Naive thymus-derived CD4-positive, alpha-beta T cell (primary cell): ENCODE measurements at places on chromosomes 13 and 19. TPM values are rescaled to one million over a fixed set of nuclear protein-coding genes. Genes with fewer than 3 reads are reported as not detected.

DNA sequence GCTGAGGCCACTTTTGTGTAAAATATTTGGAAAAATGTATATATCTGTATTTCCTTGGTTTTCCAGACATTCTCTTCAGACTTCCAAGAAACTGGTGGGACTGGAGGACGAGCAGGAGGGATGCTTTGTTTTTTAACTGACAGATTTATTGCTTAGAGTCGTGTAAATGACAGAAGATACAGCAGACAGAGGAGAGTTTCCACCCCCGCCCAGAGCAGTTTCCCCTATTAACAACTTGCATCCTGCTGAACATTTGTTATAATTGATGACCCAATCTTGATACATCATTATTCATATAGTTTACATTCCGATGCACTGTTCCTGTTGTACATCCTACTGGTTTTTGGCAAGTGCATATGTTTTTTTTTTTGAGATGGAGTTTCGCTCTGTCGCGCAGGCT, 7.1 kb upstream of the DOCK6 start:
- no peak overlapping the region for H3K4me3 ChIP-seq
- no peak overlapping the region for H3K27ac ChIP-seq
- no peaks in the 10 kb centered on the region for H3K4me1 ChIP-seq
- peaks cover 1% of the 10 kb centered on the region for H3K27me3 ChIP-seq

DNA sequence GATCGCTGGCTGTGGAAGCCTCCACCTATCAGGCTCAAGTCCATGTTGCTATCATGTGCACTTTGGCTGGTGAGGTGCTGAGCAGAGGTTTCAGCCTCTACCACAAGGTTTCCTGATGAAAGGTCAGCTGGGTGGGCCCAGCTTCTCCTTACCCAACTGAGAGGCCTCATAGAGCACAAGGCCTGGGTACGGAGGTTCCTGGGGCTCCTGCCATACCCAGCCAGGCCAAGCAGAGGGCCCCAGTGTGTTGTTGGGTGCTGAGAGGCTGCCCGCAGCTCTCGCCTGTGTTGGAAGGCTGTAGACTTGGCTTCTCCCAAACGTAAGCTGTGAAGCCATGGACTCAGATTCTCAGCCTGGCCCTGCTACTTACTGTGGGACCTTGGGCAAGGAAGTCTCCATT, 28.2 kb downstream of the ACTN4 start:
- no peak overlapping the region for H3K27ac ChIP-seq
- no peaks in the 10 kb centered on the region for H3K36me3 ChIP-seq
- H3K4me1 ChIP-seq: peaks cover 71% of the 10 kb centered on the region
- no peak overlapping the region for H3K4me3 ChIP-seq
- no peak for DNase-seq

Gene LIM2
- total RNA-seq: not detected

DNA sequence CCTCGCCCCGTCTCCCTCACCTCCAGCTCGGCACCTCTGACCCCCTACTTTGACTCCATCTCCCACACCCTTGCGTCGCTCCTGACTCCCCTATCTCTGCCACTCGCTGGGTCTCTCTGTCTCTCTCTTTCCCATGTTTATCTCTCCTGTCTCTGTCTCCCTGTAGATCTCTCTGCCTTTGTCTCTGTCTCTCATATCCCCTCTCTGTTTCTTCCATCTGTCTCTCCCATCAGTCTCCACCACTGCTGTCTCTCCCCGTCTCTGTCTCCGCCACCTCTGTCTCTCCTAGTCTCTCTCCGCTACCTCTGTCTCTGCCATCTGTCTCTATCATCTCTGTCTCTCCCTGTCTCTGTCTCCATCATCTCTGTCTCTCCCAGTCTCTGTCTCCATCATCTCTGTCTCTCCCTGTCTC, 12.4 kb upstream of the BBC3 start:
- peaks cover 37% of the 10 kb centered on the region for H3K4me1 ChIP-seq
- peak overlapping the region; percentile 42 for H3K4me3 ChIP-seq
- H3K36me3 ChIP-seq: no peaks in the 10 kb centered on the region
- H3K27ac ChIP-seq: peak overlapping the region; percentile 28
- H3K27me3 ChIP-seq: no peaks in the 10 kb centered on the region

DNA sequence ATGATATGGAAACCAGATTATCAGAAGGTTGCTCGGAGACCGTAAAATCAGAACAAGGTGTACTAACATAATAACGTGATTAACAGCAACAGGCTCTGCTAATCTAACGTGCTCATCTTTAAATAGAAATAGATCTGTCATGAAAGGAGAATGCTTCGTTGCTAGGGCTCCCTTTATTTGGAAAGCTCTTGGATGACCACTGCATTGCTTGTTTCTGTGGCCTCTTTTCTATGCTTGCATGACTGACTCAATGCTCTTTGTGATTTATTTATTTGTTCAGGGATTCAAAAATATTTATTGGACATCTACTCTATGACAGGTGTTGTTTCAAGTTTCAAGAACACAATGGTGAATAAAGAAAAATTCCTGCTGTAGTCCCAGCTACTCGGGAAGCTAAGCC, 22.3 kb upstream of the ZDHHC20 start:
- no peak overlapping the region for H3K4me3 ChIP-seq
- no peaks in the 10 kb centered on the region for H3K36me3 ChIP-seq
- no peaks in the 10 kb centered on the region for H3K4me1 ChIP-seq
- DNase-seq: no peak
- H3K27me3 ChIP-seq: no peaks in the 10 kb centered on the region
- no peak overlapping the region for H3K27ac ChIP-seq

DNA sequence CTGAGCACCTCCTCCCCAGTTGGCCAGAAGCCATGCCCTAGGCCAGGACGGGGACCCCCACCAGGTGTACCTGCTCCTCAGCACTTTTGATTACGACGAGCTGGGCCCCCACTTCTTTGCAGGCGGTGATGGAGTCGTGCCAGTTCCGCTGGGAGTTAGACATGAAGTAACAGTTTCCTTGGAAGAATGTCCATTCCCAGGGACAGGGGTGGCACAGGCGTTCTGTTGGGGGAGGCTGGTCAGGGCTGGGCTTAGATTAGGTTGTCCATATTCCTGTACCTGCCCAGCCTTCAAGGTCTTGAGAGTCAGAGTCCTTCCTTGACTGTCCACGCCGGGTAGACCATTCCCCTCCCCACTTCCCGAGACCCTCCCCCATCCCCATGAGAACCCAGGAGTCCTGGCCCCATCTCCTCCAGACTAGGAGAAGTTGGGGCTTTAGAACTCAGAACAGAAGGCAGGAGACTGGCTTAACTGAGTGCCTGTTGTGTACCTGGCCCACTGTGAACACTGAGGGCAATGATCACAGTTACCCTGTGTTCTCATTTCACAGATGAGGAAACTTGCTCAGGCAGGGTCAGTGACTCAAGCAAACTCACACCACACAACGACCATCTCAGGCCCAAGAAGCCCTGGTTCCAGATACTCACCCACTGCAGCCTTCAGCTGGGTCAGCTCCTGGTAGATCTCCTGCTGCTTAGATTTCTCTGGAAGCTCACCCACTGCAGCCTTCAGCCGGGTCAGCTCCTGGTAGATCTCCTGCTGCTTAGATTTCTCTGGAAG, 2.3 kb downstream of the CD209 start:
- no peaks in the 10 kb centered on the region for H3K36me3 ChIP-seq
- no peaks in the 10 kb centered on the region for H3K4me1 ChIP-seq
- H3K4me3 ChIP-seq: no peak overlapping the region

Gene PABPC3
- 0.65 TPM for total RNA-seq

GRCh38 chr13:22812793-22813192, 368.0 kb upstream of the SGCG start:
- H3K4me3 ChIP-seq: no peak overlapping the region
- H3K36me3 ChIP-seq: no peaks in the 10 kb centered on the region
- no peak for DNase-seq
- no peaks in the 10 kb centered on the region for H3K4me1 ChIP-seq
- no peaks in the 10 kb centered on the region for H3K27me3 ChIP-seq
- no peak overlapping the region for H3K27ac ChIP-seq

Gene OVOL3
- not detected for total RNA-seq

DNA sequence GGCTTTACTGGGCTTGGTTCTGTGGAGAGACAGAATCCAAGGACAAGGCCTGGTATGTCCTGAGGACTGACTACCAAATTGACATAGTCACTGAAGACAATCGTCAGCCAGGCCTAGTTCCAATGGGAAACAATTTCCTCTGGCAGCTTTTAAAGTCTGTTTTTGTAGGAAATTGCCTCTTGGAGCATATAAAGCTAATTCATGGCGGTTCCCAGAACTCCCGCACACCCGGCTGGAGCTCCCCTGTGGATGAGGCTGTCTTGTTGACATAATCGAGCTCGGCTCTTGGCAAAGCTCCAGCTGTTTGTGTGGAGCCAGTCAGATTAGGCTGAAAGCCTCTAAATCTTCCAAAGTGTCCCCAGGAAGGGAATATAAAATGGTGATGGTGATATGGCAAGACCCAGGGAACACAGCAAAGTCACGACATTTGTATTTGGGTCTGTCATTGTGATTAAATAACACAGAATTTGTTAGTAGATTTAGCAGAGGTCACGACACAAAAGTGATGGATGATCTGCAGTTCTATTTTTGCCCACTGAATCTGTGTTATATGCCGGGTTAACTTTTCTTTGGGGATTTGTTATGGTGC, 395.0 kb downstream of the PCDH9 start:
- no peaks in the 10 kb centered on the region for H3K36me3 ChIP-seq
- H3K27me3 ChIP-seq: no peaks in the 10 kb centered on the region
- no peak for DNase-seq
- no peaks in the 10 kb centered on the region for H3K4me1 ChIP-seq
- no peak overlapping the region for H3K4me3 ChIP-seq

GRCh38 chr13:113536461-113537110, 46.1 kb upstream of the DCUN1D2 start:
- no peaks in the 10 kb centered on the region for H3K36me3 ChIP-seq
- H3K4me1 ChIP-seq: no peaks in the 10 kb centered on the region
- H3K27ac ChIP-seq: no peak overlapping the region
- H3K4me3 ChIP-seq: no peak overlapping the region
- H3K27me3 ChIP-seq: no peaks in the 10 kb centered on the region

Gene EID2
- total RNA-seq: 12.2 TPM

Gene UBL3
- total RNA-seq: 28.9 TPM

Gene GNA15
- total RNA-seq: 0.73 TPM

DNA sequence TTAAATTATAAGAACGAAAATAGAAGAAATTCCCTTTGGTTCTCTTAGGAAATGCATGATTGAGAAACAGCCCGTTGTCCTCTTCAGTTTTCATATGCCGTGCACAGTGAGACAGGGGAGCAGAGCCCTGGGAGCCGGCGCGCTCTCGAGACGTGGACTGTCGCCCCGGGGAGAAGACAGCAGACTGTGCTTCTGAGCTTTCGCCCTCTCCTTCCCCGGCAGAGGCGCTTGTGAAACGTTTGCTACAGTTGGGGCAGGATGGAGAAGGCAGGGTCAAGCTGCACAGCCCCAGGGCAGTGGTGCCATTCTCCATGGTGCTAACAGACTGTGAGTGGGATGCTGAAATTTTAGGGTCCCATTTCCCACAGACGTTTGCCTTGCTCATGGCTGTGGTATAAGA, 192.2 kb upstream of the KL start:
- no peaks in the 10 kb centered on the region for H3K4me1 ChIP-seq
- H3K27ac ChIP-seq: no peak overlapping the region
- no peaks in the 10 kb centered on the region for H3K36me3 ChIP-seq
- no peak for DNase-seq
- no peak overlapping the region for H3K4me3 ChIP-seq
- no peaks in the 10 kb centered on the region for H3K27me3 ChIP-seq

Gene ETV2
- 0.71 TPM for total RNA-seq

GRCh38 chr13:33280923-33281322, 4.6 kb downstream of the STARD13 start:
- H3K27me3 ChIP-seq: no peaks in the 10 kb centered on the region
- no peak overlapping the region for H3K4me3 ChIP-seq
- peaks cover 1% of the 10 kb centered on the region for H3K4me1 ChIP-seq
- H3K36me3 ChIP-seq: no peaks in the 10 kb centered on the region
- no peak overlapping the region for H3K27ac ChIP-seq
- no peak for DNase-seq

DNA sequence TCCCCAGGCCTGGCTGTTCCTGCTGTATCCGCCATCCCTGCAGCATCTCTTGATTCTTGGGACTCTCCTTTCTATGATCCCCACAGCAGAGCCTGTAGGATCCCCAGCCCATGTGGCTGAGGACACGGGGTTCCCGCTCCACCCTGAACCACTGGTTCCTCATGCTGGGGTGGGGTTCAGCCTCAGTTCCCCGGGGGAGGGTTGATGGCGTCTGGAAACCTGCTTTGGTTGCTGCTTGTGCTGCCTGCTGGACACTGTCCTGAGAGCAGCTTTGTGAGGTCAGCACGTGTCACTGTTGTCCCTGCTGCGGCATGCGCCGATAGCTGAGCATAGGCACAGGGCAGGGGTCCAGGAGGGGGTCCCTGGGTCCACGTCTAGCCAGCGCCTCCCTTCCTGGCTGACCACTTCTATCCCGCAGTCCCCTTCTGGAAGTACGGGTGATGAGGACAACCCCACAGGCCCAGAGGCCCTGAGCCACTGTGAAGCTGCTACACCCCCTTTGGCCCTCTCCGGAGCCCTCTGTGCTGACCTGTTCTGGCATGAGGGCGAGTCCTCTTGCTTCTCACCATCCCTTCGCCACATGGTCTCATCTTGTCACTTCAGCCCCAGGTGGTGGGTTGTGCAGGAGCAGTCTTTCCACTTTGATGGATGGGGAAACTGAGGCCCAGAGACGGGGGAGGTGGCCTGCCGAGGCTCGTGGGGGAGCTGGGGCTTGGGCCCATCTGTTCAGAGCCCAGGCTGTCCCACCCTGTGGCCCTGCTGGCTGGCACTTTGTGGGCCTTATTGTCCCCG, 5.5 kb downstream of the EPN1 start:
- no peaks in the 10 kb centered on the region for H3K27me3 ChIP-seq
- H3K4me1 ChIP-seq: peaks cover 22% of the 10 kb centered on the region
- H3K27ac ChIP-seq: no peak overlapping the region
- no peak for DNase-seq
- no peak overlapping the region for H3K4me3 ChIP-seq
- no peaks in the 10 kb centered on the region for H3K36me3 ChIP-seq

- no peaks in the 10 kb centered on the region for H3K36me3 ChIP-seq
- H3K4me3 ChIP-seq: no peak overlapping the region
- no peaks in the 10 kb centered on the region for H3K4me1 ChIP-seq
- H3K27me3 ChIP-seq: no peaks in the 10 kb centered on the region
Observed at GRCh38 chr19:21483589-21484170, 21.7 kb upstream of the ZNF429 start.

DNA sequence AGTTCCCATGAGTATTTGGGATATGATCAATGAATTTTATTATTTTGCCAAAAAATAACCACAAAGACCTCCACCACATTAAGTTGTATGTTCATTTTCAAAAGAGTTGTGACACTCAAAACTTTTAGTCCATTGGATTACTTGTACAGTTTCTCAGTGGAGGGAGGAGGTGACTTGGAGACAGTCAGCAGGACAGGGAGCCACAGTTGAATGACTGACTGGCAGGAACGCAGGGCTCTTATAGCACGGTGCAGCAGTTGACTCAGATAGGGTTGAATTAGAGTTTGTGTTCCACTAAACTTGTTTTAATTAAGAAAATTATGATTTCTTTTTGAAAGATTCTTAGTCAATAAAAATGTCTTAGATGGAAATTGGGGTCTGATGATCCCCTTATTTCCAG, 42.5 kb downstream of the TNFRSF19 start:
- no peaks in the 10 kb centered on the region for H3K4me1 ChIP-seq
- H3K36me3 ChIP-seq: no peaks in the 10 kb centered on the region
- DNase-seq: no peak
- H3K27ac ChIP-seq: no peak overlapping the region
- H3K4me3 ChIP-seq: no peak overlapping the region
- no peaks in the 10 kb centered on the region for H3K27me3 ChIP-seq

Gene CGB5
- not detected for total RNA-seq

- H3K27ac ChIP-seq: no peak overlapping the region
- no peaks in the 10 kb centered on the region for H3K36me3 ChIP-seq
- DNase-seq: no peak
- H3K4me3 ChIP-seq: no peak overlapping the region
- H3K4me1 ChIP-seq: no peaks in the 10 kb centered on the region
Observed at GRCh38 chr19:38012944-38013343, 105.9 kb downstream of the SIPA1L3 start.

Gene OR1M1
- not detected for total RNA-seq
